ENCODE measurements at places on chromosomes 1 and 21.

GRCh38 chr1:72369069-72369757 lies 86.9 kb upstream of the NEGR1 start:
- no peak for DNase-seq

DNA sequence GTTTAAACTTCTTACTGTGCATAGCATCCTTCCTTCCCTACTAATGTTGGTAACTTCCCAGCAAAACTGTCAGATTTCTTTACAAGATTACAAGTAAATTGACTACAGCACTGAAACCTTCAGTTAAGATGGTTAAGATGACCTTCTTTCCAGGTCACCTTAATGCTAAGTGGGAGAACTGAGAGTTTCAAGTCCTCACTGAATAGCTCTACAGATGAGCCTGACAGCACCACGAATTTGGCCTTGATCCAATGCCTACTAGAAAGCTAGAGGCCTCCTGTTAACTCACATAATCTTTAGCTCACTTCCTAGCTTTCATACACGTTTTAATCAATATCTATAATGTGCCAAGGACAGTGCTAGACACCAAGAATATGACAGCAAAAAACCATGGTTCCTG lies 276.0 kb upstream of the PLD5 start:
- DNase-seq = no peak

GRCh38 chr21:36973986-36974850 lies 7.7 kb upstream of the HLCS start:
- no peak for DNase-seq

GRCh38 chr1:215181518-215181917 lies 99.0 kb downstream of the KCNK2 start:
- no peak for DNase-seq

DNA sequence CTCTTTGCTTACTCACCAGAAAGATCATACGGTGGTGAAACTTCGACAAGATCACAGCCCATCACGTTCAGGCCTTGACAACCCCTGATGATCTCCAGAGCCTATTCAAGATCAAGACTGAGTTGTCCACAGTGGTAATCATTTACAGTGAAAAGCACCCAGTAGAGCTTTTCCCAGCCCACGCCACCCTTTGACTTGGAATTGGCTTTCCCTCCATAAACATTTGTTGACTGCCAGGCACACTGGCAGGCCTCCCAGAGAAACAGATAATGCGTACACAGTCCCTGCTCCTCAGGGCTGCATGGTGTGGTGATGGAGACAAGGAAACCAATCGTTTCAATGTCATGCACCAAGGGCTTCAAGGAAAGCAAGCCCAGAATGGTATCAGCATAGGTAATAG lies 10.1 kb downstream of the AGMAT start:
- DNase-seq = no peak

DNA sequence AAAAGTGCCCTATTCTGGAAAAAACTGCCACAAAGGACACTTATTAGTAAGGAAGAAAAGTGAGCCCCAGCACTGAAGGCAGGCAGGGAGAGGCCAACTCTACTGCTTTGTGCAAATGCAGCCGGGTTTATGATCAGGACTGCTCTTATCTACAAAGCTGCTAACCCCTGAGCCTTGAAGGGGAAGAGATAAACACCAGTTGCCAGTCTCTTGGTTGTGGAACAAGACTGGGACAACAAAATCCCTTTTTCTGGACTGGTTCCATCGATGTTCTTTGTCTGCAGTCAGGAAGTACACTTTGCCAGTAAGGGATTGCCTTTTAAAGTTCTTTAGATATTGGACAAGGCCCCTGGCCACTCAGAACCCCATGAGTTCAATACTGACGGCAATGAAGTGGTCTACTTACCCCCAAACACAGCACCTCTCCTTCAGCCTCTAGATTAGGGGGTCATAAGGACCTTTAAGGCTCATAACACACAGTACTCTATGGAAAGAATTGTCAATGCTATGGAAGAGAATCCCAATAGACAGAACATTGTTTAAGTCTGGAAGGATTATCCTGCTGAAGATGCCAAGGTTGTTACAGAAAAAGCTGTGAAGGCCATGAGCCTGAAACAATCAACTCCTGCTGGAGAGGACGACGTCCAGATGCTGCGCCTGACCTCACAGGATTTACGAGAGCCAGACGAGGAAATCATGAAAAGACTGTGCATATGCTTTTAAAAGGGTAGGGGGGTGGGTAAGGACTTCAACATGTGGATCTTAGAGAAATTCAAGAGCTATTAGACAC lies 43.6 kb downstream of the GNB1 start:
- DNase-seq = no peak

- DNase-seq = no peak
Measured at GRCh38 chr1:94658221-94658620, 116.7 kb upstream of the F3 start.

- DNase-seq = no peak
Measured at GRCh38 chr1:87072411-87072810, 158.0 kb downstream of the HS2ST1 start.

DNA sequence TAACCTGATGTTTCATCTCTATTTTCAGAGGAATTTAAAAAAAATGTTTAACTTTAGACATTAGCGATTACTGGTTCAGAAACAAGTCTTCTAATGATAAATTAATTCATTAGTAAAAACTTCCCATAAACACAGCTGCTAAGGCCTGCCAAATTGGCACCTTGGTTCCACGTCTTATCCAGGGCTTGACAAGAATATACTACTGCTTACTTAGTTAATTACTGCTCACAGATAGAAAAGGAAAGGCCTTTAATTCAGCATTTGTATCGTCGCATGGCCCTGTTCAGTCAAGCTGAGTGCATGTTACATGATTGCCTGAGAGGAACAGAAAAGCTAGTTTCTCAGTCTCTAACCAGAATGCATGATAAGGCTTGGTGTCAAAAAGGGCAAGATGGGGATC lies 84.6 kb downstream of the ADGRL2 start:
- no peak for DNase-seq

DNA sequence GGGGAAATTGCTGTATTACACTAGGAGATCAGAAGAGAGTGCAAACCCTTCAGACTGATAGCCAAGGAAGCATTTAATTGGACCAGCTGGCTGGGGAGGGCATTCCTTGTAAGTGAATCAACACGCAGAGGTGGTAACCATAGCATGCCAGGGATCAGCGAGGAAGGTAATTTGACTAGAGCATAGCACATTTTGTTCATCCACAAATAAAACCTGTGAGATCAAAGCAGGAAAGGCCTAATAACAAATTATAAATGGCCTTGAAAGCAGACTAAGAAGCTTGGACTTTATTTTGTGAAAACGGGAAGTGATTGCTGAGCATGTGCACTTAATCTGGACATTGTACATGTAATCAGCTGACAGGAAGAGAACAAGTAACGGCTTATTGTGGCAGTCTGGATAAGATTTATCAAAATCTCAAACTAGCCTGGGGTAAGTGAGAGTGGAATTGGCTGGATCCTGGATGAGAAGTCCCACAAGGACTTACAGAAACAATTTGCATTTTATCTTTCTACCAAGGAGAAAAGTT lies 11.7 kb upstream of the CD55 start:
- no peak for DNase-seq

DNA sequence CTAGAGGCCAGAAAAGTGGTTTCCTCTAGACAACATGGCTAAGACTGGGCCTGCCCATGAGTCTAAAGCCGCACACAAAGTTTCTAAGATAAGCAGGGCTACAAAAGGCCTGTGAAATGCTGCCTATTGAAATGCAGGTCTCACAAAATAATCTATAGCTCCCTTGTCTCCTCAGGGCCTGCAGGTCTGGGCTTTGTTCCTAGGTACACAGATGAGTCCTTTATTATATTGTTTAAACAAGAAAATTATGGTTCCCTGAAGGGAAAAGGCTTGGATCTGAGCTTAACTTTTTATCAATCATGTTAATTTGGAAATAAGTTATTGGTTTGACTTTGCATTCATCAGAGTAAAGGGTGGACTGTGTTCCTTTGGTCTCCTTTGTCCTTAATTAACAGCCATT lies 413.4 kb upstream of the BEND5 start:
- DNase-seq = no peak

DNA sequence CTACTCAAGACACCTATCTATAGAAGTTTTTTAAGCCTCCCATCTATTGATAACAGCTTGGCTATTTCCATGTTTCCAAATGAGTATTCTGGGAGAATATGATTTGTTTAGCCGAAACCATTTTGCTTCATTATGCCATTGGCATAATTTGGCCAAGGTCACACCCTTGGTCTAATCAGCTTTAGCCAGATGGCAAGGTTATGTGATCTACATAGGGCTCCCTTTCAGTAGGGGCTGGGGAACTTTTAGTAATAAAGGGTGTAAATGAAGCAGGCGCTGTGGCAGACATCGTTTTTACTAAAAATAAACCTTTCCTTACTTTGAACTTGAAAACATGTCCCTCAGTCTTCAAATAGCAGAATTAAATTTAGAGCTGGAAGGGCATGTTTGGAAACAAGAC lies 3.0 kb upstream of the PDC start:
- no peak for DNase-seq

GRCh38 chr1:19739628-19740027 lies 60.1 kb downstream of the TMCO4 start:
- no peak for DNase-seq

GRCh38 chr21:39849014-39849655 lies 18.1 kb upstream of the PCP4 start:
- no peak for DNase-seq

GRCh38 chr1:21337454-21337927 lies 47.2 kb upstream of the ECE1 start:
- DNase-seq = no peak

DNA sequence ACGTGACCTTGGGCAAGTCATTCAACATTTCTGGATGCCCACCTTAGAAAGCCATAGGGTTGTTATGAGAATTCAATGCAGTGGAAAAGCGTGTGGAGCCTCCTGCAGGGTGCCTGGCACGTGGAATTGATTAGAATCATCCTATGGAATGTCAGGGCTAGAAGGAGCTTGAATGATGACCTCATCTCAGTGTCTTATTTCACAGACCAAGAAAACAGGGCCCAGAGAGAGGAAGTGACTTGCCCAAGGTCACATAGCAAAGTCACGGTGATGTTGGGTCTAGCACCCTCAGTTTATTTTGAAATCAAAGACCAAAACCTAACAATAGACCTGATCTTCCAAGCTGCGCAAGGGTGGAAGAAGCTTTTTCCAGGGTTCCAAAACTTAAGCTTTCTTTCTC lies 6.0 kb downstream of the TRABD2B start:
- no peak for DNase-seq

GRCh38 chr1:27430903-27431600 lies 38.6 kb downstream of the GPR3 start:
- peak; percentile 35 for DNase-seq

- no peak for DNase-seq
Measured at GRCh38 chr1:150121236-150121862, 28.4 kb upstream of the PLEKHO1 start.

- DNase-seq = no peak
Measured at GRCh38 chr1:193120604-193121166, 1.1 kb upstream of the CDC73 start.

- DNase-seq = no peak
Measured at GRCh38 chr21:21156957-21157356, 158.7 kb downstream of the NCAM2 start.

DNA sequence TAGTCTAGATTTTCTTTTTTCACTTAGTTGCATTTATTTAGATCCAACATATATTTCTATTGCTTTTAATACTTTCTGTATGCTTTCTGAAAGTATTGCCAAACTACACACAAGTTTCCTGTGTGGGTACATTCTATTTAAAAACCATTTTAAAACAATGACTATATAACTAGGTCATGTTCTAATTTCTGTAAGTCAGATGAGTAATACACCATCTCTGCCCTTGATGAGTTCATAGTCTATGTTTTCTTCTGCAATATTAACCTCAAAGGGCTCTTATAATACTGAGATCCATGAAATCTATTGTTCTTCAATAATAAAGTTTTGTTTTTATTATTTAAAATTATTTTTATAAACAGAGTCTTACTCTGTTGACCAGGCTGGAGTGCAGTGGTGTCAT lies 68.3 kb downstream of the RNASEL start:
- no peak for DNase-seq

DNA sequence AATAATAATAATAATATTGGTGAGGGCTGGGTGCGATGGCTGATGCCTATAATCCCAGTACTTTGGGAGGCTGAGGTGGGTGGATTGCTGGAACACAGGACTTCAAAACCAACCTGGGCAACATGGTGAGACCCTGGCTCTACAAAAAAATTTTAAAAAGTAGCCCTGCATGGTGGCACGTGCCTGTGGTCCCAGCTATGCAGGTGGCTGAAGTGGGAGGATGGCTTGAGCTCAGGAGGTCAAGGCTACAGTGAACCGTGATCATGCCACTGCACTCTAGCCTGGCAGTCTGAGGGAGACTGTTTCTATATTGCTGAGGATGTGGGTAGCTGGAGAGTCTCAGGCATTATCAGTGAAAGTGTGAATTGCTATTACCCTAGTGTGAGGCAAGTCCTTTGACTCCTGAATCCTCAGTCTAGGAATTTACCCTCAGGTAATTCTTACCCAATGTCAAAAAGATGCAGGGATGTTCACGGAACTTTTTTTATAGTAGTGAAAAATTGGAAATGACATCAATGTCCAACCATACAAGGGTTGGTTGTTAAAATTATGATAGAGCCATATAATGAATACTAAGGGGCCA lies 61.8 kb upstream of the RPL11 start:
- no peak for DNase-seq

DNA sequence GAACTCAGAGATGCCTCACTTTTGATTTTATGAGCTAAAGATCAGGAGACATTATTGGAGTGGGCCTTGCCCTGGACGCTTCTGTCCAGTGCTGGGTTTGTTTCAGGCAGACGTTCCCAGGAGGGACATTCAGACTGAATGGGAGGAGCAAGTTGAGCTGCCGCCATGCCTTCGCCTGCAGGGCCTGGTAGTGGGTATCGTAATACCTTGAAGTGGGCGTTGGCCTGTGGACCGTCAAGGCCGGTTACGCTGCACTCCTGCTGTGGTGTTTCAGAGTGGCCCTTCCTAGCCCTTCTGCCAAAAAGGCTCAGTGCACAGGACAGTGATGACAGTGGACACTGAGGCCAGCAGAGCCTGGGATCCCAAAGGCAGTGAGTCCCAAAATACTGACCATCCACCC lies 1.6 kb downstream of the FAM3B start:
- no peak for DNase-seq

DNA sequence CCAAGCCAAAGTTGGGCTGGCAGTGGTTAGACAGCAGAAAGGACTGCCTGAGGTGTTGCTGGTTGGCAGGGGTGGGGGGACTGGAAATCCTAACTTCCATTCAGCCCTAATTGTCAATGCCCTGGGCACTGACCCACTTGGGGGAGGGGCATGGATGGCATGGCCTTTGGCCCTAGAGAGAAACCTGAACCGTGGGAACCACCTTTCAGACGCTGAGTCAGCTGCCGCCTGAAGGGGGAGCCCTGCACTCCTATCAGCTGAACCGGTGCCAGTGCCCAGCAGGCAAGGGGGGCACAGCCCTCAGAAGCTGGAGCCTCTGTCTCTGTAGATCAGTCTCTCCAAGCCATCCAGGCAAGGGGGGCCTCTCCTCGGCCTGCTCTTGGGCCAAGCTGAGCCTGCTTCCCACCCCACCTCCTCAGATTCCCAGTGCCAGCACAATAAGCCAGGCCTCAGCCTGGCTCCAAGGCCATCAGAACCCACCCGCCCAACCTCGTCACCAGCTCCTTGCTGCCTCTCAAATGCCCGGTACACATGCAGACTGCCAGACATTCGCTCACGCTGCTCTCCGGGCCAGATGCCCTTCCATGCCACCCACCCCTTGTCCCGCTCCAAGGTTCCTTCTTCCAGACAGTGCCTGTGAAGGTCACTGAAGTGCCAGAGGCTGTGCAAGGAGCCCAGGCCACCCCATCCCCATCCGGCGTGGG lies 11.6 kb downstream of the TINAGL1 start:
- peak; percentile 54 for DNase-seq

Data from activated CD4-positive, alpha-beta memory T cell treated with anti-CD3 and anti-CD28 coated beads, Interleukin-2, amount 10 ng/mL, durations not matched to agents 7 days and 5 days (primary cell).